Jurkat, Clone E6-1 (cell line): ENCODE measurements at places on chromosomes 16 and 17.
A peak's percentile ranks its signal among the peaks of the same experiment; 100 is the strongest.

DNA sequence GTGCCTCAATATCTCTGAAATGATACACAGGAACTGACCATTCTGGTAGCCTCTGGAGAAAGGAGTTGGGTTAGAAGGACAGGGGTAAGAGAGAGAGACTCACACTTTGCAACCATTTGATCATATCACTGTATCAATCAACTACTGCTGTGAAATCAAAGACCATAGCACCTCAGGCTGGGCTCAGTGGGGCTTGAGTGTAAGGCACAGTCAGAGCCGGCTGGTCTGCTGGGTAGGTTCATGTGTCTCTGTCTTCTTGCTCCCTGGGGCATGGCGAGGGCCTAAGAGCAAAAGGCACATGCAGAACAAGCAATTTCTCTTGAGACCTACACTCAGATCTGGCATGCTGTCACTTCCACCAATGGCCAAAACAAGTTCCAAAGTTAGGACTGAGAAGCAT, 46.7 kb upstream of the C16orf82 start:
- DNase-seq: no peak

- DNase-seq: no peak
Observed at GRCh38 chr17:47707056-47707804, 13.3 kb downstream of the TBKBP1 start.

DNA sequence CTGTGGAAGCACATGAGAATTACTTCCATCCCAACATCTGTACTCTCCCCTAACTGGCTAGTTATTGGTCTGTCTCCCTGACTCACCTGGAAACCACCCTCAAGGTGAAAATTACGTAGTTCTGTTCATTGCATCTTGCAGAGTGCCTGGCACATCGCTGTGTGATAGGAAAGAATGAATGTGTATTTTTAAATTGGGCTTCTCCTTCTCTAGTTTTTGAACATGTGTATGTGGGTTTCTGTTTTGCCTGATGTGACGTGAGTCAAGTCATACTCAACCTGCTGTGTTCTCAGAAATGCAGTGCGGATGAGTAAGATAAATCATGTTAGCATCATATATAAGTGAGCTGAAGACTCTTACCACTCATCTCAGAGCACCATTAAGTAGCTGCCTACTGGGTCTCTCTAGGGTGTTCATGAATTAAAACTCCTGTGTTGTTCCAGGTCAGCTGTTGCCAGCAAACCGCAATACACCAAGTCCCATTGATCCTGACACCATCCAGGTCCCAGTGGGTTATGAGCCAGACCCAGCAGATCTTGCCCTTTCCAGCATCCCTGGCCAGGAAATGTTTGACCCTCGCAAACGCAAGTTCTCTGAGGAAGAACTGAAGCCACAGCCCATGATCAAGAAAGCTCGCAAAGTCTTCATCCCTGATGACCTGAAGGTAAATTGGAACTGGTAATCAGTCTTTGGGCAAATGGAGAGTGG, 50.2 kb downstream of the HLF start:
- DNase-seq: no peak

DNA sequence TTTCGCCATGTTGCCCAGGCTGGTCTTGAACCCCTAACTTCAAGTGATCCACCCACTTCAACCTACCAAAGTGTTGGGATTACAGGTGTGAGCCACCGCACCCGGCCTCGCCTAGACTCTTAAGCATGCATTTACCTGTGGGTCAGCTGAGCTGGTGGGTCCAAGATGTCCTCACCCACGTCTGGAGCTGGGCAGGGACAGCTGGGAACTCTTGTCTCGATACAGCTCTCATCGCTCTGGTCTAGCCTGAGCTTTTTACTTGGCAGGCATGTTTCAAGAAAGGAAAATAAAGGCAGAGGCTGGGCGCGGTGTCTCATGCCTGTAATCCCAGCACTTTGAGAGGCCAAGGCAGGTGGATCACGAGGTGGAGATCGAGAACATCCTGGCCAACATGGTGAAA, 56.9 kb upstream of the PHOSPHO1 start:
- no peak for DNase-seq

GRCh38 chr16:66366433-66367299, at the start of gene CDH5:
Gene CDH5, plus strand, starts transcription at chr16:66366691. Its CDS starts 12,647 bp downstream, at chr16:66379338.
- no peak for DNase-seq

GRCh38 chr16:47392081-47392480, 68.8 kb downstream of the ITFG1 start:
- peak; percentile 72 for DNase-seq

GRCh38 chr16:28096983-28097899, 33.7 kb upstream of the GSG1L start:
- no peak for DNase-seq

GRCh38 chr16:52545898-52546266, 1.1 kb downstream of the TOX3 start:
- DNase-seq: no peak
